ENCODE measurements at places on chromosomes 6 and 20.

DNA sequence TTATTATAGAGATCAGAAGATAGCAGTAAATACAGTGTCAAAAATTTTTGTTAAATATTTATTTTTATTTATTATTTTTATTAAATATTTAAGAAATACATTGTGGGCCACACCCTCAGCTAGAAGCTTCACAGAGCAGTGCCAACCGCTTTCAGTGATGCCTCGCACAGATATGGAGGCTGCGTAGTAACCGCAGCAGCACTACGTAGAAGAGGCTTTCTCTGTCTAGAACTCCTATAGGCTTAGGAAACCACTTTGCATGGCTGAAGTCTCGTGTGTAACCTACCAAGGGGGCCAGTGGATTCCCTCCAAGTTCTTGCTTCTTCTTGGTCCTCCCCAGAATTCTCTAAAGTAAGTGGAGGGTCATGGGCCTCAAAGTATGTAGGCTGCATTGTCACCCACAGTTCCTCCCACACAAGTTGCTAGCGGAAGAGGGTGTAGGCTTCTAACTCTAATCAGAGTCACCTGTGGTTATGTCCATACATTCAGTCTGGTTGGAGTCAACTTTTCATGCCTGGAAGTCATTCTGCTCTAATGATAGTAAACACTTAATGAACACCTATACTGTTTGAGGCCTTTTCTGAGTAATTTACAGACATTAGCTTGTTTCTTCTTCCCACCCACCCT lies 285.6 kb downstream of the CDKAL1 start:
- no peak for DNase-seq

DNA sequence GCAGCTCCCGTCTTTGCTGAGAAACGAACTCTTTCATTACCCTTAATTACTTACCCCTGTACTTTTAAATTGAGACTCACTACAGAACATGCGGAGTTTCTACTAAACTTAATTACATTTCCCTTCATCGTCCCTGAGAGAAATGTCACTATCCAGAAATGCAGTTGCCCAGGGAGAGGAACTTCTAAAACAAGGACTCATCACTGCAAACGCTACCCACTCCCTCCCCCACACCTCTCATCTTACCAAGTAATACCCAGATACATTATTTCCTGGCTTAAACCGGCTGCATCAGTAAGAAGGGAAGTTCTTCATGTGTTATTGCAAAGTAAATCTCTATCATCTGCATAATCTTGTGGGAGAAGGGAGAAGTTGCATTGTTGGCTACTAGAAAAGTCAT lies 138.3 kb downstream of the IPCEF1 start:
- no peak for DNase-seq

- DNase-seq, result no peak
Observed at GRCh38 chr6:105304825-105305224, 98.1 kb downstream of the PREP start.

GRCh38 chr6:128029826-128030225 lies 129.0 kb upstream of the THEMIS start:
- DNase-seq, result no peak

GRCh38 chr6:14207448-14207847 lies 89.9 kb downstream of the CD83 start:
- no peak for DNase-seq

- DNase-seq, result no peak
Observed at GRCh38 chr6:124434421-124434820, 527.8 kb upstream of the RNF217 start.

DNA sequence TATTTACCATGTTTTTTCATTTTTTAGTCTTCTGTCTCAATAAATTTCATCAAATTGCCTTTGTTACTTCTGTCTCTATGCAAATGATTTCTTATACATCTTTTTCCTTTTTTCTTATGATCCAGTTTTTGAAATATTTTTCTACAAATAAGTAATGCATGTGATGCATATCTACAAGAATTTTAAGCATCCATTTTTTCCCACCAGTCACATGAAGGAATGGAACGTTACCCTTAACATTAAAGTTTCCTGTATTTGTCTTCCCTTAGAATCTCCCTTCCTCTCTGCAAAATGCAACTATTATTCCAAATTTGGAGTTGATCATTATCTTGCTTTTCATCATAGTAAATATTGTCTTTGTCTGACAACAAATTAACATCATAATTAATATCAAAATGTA lies 35.5 kb downstream of the PSMB9 start:
- DNase-seq, result no peak

- no peak for DNase-seq
Observed at GRCh38 chr6:125393449-125393858, 91.7 kb upstream of the HDDC2 start.

DNA sequence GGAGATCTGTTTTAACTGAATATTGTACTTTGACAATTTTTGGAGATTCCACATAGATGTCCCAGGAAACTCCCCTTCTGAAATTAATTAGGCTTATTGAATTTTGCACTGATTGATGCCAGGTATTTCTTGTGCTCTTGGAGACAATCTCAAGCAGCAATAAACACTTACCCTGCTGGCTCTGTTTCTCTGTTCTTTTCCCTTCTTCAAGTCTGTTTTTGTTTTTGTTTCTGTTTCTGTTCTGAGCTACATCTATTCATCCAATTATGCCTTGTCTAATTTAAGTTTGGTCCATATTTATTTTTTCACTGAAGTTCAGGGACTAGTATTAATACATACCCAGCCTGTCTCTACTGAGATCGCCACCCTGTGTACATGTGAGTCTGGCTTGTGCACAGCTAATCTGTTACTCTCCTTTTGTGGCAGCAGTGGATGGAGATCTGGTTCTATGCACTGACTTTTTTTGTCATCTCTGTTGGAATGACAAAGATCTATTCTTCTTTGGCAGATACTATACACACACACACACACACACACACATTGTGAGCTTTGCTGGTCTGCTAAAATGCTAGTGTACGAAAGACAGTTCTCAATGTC lies 51.9 kb downstream of the IL22RA2 start:
- DNase-seq, result no peak

GRCh38 chr6:144659202-144660182 lies 374.4 kb downstream of the UTRN start:
- DNase-seq, result no peak

DNA sequence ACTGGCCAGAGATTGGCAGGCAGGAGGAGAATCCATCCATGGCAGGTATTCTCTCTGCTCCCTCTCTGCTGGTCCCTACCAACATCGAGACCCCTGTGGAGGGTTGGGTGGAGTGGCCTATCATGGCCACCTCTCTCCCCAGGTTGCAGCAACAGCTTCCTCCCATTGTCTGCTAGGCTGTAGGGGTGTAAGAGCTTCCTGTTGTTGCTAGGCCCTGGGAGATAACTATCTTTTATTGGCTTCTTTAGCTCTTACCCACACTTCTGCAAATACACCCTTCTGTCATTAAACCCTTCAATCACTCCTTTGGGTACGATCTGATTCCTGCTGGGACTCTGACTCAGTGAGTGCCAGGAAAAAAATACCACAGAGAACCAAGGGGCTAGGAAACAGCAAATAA lies 66.6 kb upstream of the FAM184A start:
- DNase-seq, result no peak

GRCh38 chr6:38924791-38925509 lies 123.6 kb upstream of the GLP1R start:
- DNase-seq, result no peak

- no peak for DNase-seq
Observed at GRCh38 chr6:16482702-16483314, 244.4 kb downstream of the GMPR start.

DNA sequence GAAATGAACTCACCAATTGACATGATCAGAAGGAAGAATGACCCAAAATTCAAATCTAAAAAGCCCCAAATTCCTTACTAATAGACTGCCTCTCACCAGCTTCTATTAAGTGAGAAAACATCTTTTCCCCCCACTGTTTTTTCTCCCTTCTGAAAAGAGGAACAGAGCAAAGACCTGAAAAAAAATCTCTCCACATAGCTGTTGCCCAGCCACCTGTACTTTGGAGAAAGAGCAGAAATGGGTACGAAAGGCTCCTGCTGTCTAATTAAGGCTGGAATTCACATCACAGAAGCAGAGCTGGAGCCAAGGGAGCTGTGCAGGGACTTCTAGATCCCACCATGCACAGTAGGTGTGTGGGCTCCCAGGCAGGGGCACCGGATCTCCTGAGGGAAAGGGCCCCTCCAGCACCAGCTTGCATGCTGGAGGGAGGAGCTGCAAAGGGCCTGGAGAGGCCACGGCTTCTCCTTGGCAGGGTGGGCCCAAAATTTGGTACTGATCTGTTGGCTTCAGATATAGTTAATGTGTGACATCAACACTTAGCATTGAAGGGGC lies 73.2 kb upstream of the DUSP22 start:
- DNase-seq, result no peak

DNA sequence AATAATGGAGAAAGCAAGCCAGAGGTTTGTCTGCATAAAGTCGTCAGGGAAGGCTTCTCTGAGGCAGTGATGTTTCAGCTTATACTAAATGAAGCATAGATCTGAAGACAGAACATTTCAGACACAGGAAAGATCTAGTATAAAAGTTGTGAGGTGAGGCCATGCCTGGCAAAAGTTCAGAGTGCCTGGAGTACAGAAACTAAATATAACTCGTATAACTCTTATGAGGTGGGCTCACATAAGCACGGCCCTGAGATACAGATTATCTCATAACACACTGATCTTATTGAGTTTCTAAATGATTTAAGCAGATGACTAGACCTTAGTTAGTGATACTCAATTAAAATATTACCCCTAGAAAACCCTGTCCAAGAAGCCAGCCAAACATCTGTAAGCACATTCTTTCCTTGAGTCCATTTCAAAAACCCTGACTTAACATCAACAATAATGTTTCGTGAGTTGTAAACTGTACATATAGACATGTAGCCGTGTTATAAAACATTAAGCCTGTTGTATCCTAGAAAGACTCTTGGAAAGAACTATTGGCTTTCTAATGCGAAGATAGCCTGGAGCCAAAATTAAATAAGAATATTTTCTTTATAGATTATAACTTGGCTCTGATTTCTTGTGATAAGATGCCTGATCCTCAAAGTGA lies 667.6 kb downstream of the TENT5A start:
- no peak for DNase-seq

DNA sequence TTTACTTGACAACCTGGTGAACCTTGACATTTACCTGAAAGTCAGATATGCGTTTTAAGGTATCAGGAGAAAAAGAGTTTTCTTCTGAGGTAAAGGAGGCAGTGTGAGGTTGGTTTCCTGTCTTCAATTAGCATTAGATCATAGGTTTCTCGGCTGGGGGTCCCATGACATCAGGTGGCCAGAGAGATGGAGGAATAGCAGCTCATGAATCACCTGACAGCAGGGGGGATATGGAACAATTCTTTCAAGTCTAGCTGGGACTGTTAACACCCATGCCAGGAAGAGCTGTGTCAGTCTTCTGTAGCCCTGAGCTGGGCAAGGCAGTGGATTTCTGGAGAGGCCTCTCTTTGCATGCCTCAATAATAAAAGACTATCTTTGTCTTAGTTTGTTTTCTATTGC lies 108.0 kb upstream of the TMEM170B start:
- no peak for DNase-seq

GRCh38 chr6:1797801-1798200 lies 188.1 kb downstream of the FOXC1 start:
- peak; percentile 52 for DNase-seq

GRCh38 chr6:155228546-155229166 lies 35.2 kb upstream of the CLDN20 start:
- DNase-seq, result peak; percentile 29

- DNase-seq, result peak; percentile 88
Observed at GRCh38 chr6:1917626-1918371, 308.1 kb downstream of the FOXC1 start.

- no peak for DNase-seq
Observed at GRCh38 chr6:101444717-101445116, 51.2 kb downstream of the GRIK2 start.

DNA sequence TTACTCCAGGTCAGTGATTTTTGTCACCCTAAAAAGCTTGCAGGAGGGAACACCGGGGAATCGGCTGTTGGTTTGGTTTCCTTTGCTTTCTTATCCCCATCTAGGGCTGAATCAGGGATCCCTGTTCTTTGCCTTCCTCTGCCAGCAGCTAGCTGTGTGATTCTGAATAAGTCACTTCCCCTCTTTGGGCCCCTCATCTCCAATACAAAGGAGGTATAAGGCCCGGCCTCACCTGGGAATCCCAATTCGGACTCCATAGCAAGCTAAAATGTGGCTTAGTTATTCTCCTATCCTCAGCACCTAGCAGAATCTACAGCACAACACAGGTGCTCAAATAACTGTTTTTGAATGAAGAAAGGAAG lies 18.5 kb upstream of the ARMC12 start:
- DNase-seq, result no peak

- DNase-seq, result no peak
Observed at GRCh38 chr20:35630636-35631035, 15.0 kb downstream of the SPAG4 start.

- DNase-seq, result no peak
Observed at GRCh38 chr6:40472353-40472752, 114.8 kb downstream of the LRFN2 start.

- DNase-seq, result peak; percentile 78
Observed at GRCh38 chr20:58524814-58525213, 9.6 kb upstream of the APCDD1L start.

DNA sequence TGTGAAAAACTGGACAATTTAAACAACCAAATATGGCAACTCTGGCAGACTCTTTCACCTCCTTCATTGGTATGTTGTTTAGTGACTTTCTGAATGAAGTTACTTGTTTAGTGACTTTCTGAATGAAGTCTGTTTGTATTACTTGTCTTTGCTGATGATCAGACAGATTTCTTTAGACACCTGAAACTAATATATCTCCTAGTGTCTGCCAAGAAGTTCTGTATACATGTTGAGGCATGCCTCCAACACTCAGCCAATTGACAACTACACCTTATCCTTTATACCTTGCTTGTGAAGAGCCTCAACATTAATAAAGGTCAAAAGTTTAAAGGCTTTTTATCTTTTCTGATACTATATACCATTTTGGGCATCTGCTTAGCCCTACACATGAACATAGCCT lies 725.4 kb upstream of the EPHA7 start:
- DNase-seq, result peak; percentile 40

GRCh38 chr20:59453759-59454560 lies 150.4 kb upstream of the PHACTR3 start:
- DNase-seq, result no peak

GRCh38 chr6:37514837-37515236 lies 15.1 kb upstream of the CCDC167 start:
- no peak for DNase-seq

- DNase-seq, result no peak
Observed at GRCh38 chr20:33437141-33437911, 6.2 kb downstream of the SNTA1 start.

Data from foreskin keratinocyte (primary cell).